ENCODE measurements at places on chromosomes 12 and 14. TPM values are rescaled to one million over a fixed set of nuclear protein-coding genes. Genes with fewer than 3 reads are reported as not detected.

DNA sequence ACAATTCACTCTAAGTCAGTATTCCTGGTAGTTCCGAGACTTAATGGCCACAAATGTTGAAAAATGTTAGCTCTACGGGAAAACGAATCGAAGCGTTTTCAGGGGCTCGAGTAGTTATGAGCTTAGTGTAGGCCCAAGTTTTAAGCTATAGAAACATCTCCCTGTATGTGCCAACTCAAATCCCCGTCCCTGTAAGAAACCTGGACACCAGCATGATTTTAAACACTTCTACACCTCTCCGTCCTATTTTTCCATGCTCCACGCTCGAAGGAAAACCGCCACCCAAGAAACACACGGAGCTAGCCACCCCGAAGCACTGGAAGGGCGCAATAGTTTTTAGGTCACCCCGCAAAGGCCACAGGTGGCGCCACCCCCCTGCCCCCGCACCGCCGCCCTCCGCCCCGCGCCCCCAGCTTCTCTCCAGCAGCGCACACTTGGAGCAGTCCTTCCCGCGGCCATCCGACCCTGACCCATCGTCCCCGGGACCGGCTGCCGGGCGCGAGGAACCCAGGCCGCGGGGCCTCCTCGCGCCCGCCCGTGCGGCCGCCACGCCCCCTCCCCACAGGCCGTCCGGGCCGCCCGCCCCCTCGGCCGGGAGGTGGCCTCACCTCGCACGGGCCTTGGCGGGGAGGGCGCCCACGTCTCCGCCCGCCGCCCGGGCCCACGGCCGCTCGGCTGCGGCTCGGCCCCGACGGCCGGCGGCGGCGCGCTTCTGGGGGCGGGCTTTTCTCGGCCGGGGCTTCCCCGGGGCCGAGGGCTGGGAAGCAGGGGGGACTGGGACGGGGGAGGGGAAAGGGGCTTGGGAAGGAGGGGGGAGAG, 522 bp downstream of the R3HDM2 start:
- DNase-seq: peak; percentile 44

GRCh38 chr12:71719647-71720370, 33.9 kb downstream of the TMEM19 start:
- peak; percentile 30 for DNase-seq

DNA sequence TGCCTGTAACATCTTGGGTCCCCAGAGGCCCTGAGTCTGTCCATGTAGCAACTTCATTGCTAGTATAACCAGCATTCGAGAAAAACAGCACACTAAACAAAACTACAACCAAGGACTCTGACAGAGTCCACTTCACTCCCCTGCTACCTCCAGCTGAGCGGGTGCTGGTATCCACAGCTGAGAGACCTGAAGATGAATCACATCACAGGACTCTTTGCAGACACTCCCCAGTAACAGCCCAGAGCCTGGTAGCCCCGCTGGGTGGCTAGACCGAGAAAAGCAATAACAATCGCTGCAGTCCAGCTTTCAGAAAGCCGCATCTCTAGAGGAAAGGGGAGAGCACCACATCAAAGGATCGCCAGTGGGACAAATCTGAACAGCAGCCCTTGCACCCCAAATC, 9.0 kb upstream of the IQSEC3 start:
- DNase-seq: no peak

DNA sequence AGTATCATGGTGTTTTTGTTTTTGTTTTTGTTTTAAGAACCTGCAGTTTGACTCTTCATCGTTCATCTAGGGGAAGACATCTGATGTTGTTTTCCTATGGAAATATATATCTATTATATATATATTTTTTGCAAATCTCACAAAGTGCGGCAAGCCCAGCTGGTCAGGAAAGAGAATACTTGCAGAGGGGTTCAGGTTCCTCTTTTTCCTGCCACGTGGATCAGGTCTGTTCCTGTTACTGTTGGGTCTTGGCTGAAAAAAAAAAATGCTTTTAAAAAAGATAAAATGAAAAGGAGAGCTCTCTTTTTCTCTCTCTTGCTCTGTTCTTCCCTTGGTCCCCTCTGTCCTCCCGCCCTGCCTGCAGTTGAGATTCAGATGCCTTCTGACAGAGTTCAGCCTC, 179.4 kb upstream of the BCL2L14 start:
- no peak for DNase-seq

DNA sequence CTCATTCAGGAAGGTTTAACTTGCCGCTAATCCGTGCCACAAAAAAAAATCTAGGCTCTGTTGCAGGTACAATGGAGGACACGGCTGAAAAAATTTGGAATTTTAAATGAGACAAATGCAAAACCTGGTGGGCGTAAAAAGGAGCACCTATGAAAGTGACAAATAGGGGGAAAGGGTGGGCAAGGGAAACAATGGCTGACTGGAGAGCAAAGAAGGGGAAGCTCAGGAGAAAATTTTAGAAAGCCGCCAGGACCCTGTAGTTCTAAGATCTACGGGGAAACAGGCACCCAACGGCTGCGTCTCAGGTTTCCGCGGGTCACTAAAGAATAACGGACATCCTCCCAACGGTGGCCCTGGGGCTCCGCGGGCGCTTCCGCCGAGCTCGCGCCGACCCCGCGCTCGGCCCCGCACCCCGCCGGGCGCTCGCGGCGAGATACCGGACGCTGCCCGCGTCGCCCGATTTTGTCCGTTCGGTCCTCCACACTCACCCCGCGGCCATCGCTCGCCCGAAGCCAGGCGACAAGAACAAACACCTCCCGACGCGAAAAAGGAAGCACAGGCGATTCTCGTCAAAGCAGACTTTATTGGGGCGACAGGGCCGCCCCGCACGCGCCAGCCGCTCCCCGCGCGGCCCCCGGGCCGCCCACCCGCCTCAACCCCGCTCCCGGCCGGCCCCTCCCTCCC, 1.1 kb upstream of the YY1 start:
- peak; percentile 52 for DNase-seq

DNA sequence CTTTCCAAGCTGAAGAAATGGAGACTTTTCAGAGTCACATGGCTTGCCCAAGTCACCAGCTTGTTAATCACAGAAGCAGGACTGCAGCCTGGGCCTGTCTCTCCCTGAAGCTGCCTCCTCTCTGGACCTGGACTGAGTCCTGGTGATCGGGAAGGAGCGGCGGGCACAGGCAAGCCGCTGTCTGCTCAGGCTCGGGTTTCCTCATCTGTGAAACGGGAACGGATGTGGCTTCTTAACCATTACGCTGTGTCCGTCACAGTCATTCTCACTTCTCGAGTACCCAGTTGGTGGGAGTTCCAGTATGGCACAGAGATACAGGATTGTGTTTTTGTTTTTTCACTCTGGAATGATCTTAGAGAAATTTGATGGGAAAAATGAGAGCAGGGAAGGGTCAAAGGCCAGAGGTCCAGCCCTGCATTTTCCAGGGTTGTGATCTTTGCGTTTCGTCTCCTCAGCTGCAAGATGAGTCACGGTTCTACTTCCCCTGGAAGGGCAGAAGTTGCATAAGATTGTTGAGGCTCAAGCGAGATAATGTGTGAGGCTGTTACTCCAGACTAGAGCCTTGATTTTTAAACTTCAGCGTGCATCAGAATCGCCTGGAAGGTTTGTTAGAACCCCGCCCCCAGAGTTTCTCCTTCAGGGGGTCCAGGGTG, 7.6 kb upstream of the LRTM2 start:
- peak; percentile 45 for DNase-seq

DNA sequence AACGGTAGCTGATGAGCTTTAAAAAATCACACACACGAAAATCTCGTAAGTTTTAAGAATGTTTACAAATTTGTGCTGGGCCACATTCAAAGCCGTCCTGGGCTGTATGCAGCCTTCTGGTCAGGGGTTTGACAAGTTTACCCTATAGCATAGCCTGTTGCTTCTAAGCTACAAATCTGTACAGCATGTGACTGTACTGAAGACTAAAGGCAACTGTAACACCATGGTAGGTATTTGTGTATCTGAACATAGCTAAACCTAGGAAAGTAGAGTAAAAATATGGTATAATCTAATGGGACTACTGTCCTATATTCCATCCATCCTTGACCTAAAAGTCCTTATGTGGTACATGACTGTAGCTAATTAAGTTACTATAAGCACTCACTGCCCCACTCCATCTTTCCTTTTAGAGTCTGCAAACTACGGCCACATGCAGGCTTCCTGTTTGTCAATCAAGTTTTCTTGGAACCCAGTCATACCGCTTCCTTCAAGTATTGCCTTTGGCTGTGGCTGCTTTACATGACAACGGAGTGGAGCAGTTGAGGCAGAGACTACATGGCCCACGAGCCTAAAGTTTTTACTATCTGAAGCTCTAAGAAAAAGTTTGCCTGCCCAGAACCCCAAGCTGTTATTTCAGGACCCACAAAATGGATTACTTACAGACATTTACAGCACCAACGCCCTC, 18.5 kb downstream of the KRT7 start:
- DNase-seq: no peak

DNA sequence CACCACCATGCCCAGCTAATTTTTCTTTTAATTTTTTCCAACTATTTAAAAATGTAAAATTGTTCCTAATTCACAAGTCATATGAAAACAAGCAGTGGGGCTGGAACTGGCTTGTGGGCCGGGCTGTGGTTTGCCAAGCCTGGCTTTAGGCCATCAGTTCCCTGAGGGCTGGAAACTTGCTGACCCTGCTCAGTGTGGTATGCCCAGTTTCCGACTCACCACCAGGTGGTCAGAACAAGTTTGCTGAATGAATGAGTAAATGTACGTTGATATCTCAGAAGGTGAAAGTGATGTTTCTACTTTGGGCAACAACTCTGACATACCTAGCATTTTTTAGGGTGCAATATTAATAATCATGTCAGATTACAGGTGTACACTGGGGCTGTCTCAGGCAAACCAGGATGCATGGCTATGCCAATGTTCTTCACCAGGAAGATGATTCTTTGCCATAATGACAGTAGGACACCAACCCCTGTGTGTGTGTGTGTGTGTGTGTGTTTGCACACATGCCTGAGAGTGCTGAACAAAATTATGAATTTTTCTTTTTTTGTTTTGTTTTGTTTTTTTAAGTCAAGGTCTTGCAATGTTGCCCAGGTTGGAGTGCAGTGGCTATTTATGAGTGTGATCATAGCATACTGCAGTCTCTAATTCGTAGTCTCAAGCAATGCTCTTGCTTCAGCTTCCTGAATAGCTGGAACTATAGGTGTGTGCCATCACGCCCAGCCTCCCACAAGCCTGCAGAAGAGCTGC, 106.1 kb downstream of the PTPN11 start:
- peak; percentile 8 for DNase-seq

DNA sequence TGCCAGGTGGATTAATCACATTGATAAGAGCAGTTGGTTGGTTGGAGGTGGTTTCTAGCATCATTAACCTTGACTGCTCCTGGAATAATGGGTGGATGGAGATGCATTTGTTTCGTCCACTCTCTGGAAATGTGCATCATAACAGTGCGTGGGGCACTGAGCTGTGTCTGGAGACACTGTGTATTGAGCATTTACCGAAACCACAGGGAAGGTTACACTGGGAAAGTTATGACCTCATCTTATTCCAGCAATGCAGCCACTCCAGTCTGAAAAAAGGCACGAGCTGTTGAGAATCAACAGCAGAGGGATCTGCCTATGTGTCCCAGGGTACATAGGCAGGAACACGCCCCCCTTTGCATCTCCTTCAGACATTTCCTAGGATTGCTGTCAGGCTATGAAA, 27.2 kb downstream of the RNFT2 start:
- peak; percentile 32 for DNase-seq

FBRSL1 gene
- 1.4 TPM for polyA plus RNA-seq

OASL gene
- polyA plus RNA-seq: 0.07 TPM

- DNase-seq: peak; percentile 24
Observed at GRCh38 chr12:76341436-76342030, 6.7 kb downstream of the BBS10 start.

DNA sequence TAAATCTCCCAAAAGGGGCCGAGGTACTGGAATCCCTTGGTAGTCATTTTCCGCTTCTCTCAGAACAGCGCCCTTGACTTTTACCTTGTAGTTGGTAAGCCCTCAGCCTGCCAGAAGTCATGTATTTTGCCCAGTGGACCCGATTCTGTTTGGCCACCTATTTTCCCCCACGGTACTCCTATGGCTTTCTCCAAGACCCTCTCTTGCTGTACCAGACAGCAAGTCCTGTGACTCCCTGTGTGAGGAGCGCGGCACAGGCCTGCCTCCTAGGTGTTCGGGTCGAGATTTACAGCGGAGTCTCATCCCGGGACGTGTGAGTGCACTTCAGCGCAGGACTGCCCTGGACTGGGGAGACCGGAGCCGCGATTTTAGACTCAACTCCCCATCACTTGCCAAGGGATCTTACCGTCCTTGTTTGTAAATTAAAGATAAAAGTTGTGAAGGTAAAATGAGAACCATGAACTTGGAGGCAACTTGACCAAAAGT, 1.1 kb upstream of the MBD6 start:
- peak; percentile 59 for DNase-seq

- no peak for DNase-seq
Observed at GRCh38 chr12:113778432-113779132, 187.5 kb downstream of the RBM19 start.

DNA sequence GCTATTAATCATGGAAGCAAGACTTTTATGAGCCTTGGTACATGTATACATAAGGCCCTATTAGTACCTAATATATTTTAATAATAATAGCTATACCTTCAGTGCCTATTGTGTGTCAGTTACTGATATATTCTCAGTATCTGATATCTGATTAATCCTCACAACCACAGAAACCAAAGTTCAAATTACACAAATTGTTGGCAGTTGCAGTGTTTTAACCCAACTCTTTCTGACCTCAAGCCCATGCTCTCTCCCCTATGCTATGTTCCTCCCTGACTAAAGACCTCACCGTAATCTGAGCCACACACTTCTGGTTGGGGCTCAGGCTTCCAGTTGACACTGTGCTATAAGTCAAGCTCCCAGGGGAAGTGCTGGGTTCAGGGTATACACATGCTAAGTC, 214.4 kb downstream of the SPTSSA start:
- DNase-seq: peak; percentile 40

DNA sequence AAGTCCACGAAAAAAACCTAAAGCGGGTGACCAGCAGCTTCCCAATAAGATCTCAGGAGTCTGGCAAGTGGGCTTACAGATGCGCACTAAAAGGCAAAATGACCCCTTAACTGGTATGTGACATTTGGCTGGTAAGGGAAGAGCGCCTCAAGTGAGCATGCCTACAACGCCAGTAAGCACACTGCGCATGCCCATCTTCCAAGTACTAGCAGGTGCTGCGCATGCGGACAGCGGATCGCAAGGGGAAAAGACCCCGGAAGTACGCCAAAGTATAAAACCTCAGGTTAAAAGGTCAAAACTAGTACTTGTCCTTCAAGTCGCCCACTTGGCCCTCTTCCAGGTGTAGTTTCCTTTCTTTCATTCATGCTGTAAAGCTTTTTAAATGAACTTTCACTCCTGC, 518.5 kb upstream of the MDGA2 start:
- DNase-seq: no peak

- no peak for DNase-seq
Observed at GRCh38 chr14:86961106-86961716, 1031.8 kb downstream of the GALC start.

Measured in fibroblast of lung (primary cell).